ENCODE measurements at places on chromosomes 6 and 20. TPM values are rescaled to one million over a fixed set of nuclear protein-coding genes. Genes with fewer than 3 reads are reported as not detected.

DNA sequence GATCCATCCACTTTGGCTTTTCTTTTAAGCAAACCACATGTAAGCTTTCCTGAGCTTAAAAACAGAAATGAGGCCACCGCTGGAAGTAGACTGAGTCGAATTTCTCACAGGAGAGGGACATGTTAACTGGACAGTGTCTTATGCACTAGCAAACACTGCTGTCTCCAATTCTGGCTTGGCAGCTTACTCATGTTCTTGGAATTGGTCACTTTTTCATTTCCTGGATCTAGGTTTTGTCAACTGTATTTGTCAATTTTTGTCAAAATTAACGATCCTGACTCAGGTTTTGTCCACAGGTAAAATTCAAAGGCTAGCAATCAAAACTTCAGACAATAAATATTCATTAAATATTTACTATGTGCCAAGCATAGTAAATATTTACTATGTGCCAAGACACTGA, 601.5 kb downstream of the RNF144B start:
- no peak overlapping the region for H3K27ac ChIP-seq
- H3K4me1 ChIP-seq = peaks cover 43% of the 10 kb centered on the region
- no peaks in the 10 kb centered on the region for H3K36me3 ChIP-seq
- H3K4me3 ChIP-seq = no peak overlapping the region
- no peak for DNase-seq

- H3K4me1 ChIP-seq = peaks cover 37% of the 10 kb centered on the region
- H3K4me3 ChIP-seq = peak overlapping the region; percentile 96
- no peak for DNase-seq
- no peaks in the 10 kb centered on the region for H3K27me3 ChIP-seq
- H3K27ac ChIP-seq = peak overlapping the region; percentile 89
These were observed 624 bp upstream of the TJAP1 start for GRCh38 chr6:43476746-43477145.

DNA sequence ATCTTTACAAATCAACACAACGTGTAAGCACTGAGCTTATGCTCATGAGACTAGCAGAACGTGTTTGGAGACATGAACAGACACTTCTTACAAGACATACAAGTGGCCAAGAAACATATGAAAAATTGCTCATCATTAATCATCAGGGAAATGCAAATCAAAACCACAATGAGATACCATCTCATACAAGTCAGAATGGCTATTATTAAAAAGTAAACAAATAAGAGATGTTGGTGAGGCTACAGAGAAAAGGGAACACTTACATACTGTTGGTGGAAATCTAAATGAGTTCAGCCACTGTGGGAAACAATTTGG, 327.9 kb upstream of the SOX4 start:
- H3K36me3 ChIP-seq = no peaks in the 10 kb centered on the region
- H3K4me1 ChIP-seq = peaks cover 11% of the 10 kb centered on the region
- DNase-seq = no peak
- no peaks in the 10 kb centered on the region for H3K27me3 ChIP-seq
- no peak overlapping the region for H3K4me3 ChIP-seq

GRCh38 chr6:52106994-52107393, 19.6 kb upstream of the PKHD1 start:
- H3K4me1 ChIP-seq = no peaks in the 10 kb centered on the region
- no peaks in the 10 kb centered on the region for H3K36me3 ChIP-seq
- peaks cover 2% of the 10 kb centered on the region for H3K27me3 ChIP-seq
- no peak for DNase-seq
- H3K27ac ChIP-seq = no peak overlapping the region
- H3K4me3 ChIP-seq = no peak overlapping the region

GRCh38 chr6:35238843-35239289, 20.7 kb upstream of the ZNF76 start:
- no peaks in the 10 kb centered on the region for H3K27me3 ChIP-seq
- H3K4me1 ChIP-seq = peaks cover 34% of the 10 kb centered on the region

GRCh38 chr6:108948181-108948661, 100.0 kb downstream of the ARMC2 start:
- H3K27ac ChIP-seq = peak overlapping the region; percentile 47
- peaks cover 54% of the 10 kb centered on the region for H3K4me1 ChIP-seq
- DNase-seq = no peak
- H3K36me3 ChIP-seq = no peaks in the 10 kb centered on the region
- peak overlapping the region; percentile 35 for H3K4me3 ChIP-seq

DNA sequence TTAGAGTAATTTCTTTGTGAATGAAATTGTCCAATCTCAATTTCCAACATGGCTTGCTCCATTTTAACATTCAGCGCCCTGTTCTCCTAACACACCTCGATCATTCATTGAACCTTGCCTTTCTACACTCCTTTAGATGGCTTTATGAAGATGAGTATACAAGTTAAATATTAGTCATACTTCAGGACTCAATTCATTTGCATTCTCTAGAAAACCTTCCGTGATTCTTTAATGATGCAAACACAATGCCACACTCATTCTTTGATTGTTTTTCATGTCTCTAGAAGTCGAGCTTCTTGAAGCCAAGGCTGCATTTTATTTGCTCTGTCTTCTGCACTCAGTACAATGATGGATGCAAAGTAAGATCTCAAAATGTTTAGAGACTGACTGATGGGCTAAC, 641.2 kb downstream of the DOK5 start:
- H3K36me3 ChIP-seq = no peaks in the 10 kb centered on the region
- H3K27ac ChIP-seq = no peak overlapping the region
- no peaks in the 10 kb centered on the region for H3K4me1 ChIP-seq
- H3K27me3 ChIP-seq = no peaks in the 10 kb centered on the region

- H3K27ac ChIP-seq = no peak overlapping the region
- no peaks in the 10 kb centered on the region for H3K36me3 ChIP-seq
- peaks cover 7% of the 10 kb centered on the region for H3K4me1 ChIP-seq
- DNase-seq = no peak
These were observed 122.9 kb upstream of the QKI start for GRCh38 chr6:163291622-163292021.

DNA sequence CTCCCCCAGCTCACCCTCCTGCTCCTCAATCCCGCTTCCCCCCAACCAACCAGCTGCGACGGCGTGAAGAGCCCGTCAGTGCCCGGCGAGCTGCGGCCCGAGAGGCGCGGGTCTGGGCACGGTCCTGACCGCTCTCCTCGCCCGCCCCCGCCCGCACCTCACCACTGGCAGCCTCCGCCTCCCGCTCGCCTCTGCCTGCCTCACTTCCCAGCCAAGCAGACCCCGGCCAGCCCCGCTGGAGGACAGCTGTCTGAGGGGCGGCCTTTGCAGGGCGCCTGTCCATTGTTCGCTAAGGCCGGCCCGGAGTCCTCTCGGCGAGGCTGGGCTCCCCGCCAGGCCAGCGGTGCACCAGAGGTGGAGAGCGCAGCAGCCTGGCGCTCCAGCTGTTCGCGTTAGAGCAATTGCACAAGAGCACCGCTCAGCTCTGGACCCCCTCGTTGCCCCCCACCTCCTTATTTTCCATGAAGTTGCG, 1.3 kb downstream of the SOBP start:
- H3K27me3 ChIP-seq = peaks cover 45% of the 10 kb centered on the region
- no peak overlapping the region for H3K4me3 ChIP-seq
- no peak overlapping the region for H3K27ac ChIP-seq
- DNase-seq = peak; percentile 76

DNA sequence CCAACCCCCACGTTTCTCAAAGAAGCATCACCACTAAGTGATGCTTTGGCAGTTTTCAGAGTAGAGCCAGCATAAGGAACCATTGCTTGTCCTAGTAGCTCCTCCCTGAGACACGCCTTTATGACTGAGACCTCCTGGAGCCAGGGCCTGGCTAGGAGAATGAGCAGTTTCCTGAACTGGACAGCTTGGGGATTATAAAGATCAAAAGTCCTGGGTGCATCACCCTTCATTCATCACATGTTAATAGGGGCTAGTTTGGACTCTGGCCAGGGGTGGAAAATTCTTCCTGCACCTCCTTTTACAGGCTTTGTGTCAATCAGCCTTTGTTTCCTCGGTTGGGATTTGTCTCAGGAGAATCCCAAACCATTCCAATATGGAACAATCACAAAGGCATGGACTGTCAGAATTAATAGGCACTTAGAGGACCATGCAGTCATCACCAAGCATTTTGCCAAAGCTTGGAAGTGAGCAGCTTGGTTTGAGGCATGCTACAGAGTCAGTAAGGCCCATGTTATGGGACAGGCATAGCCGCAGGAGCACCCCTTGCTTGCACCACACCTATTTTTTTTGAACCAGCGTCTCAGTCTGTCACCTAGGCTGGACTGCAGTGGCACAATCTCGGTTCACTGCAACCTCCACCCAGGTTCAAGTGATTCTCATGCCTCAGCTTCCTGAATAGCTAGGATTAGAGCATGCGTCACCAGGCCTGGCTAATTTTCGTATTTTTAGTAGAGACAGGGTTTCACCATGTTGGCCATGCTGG, 64.9 kb upstream of the TGM3 start:
- no peak for DNase-seq
- H3K4me3 ChIP-seq = no peak overlapping the region
- H3K36me3 ChIP-seq = no peaks in the 10 kb centered on the region
- H3K4me1 ChIP-seq = peaks cover 18% of the 10 kb centered on the region

DNA sequence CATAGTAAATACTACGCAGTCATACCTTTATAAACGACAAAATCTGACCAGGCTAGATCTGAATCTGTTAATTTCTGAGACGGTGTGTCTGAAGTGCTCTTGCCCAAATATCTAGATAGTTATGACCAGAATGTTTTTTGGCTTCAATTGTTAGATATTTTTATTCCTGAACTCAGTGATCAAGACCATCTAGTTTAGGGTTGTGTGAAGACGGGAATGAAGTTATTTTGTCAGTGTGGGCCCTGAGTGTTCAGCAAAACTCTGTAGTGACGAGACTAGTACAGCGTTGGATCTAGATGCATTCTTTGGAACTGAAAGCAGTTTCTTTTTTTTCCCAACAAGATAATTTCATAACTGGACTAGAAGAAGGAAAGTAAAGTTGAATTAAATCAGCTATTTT, 3.1 kb downstream of the STXBP5 start:
- H3K27me3 ChIP-seq = no peaks in the 10 kb centered on the region
- peaks cover 6% of the 10 kb centered on the region for H3K36me3 ChIP-seq
- H3K4me3 ChIP-seq = peak overlapping the region; percentile 54
- peaks cover 15% of the 10 kb centered on the region for H3K4me1 ChIP-seq

GRCh38 chr20:45958593-45958992, 13.4 kb downstream of the ZNF335 start:
- peaks cover 10% of the 10 kb centered on the region for H3K36me3 ChIP-seq
- H3K4me3 ChIP-seq = no peak overlapping the region
- no peaks in the 10 kb centered on the region for H3K27me3 ChIP-seq
- H3K27ac ChIP-seq = no peak overlapping the region

DNA sequence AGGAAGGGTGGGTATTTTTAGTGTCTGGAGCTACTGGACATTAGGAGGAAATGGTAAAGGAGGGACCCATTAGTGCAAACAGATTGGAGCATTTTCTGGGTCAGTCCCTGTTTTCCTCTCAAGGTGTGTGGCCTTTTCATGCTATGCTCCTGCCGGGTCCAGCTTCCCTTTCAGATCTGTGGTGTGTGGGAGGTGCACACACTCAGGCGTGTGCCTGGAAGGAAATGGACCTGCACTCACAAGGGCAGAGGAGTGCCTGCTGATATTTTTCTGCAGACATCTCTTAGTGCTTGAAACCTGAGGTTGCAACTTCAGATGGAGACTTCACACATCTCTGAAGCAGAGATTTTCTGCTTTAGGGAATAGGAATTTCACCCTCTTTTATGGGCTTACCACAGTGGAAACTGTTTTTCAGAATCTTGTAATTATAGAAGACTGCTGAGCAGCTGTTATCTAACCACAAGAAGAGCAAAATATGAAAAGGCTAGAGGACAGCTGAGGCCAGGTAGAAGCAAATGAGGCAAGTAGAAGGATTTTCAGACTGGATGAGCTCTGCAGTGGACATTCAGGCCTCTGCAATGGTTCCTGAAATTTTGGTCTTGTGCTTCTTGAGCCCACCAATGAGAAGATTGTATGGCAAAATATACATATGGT, 764.3 kb downstream of the QKI start:
- peaks cover 8% of the 10 kb centered on the region for H3K27me3 ChIP-seq
- DNase-seq = no peak
- H3K4me3 ChIP-seq = no peak overlapping the region
- H3K27ac ChIP-seq = no peak overlapping the region
- no peaks in the 10 kb centered on the region for H3K4me1 ChIP-seq

DNA sequence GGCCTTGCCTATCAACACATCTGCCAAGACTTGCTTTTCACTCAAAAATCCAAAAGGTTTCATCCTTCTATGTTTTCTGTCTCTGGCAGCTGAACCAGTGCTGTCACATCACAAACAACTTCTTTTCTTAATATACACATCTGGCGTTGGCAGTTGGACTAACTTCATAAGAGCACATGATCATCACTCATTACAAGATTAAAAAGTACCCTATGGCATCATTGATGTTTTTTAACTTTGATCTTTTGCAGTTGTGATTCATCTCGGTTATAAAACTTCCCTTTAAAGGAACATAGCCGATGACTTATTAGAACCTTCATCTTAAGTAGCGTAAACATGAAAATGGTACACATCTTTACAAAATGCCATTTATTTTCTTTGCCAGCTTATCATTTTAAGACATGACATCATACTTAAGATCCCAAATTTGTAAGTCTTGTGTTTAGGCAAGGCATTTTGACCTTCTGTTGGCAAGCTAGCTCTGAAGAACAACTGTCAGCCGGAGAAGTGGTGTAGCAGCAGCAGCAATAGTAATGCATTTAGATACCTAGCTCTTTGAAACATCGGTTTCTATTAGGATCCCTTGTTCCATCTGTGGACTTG, 64.2 kb upstream of the SUPT3H start:
- H3K27ac ChIP-seq = no peak overlapping the region
- H3K27me3 ChIP-seq = peaks cover 3% of the 10 kb centered on the region
- peaks cover 7% of the 10 kb centered on the region for H3K36me3 ChIP-seq
- peaks cover 29% of the 10 kb centered on the region for H3K4me1 ChIP-seq
- DNase-seq = no peak

DNA sequence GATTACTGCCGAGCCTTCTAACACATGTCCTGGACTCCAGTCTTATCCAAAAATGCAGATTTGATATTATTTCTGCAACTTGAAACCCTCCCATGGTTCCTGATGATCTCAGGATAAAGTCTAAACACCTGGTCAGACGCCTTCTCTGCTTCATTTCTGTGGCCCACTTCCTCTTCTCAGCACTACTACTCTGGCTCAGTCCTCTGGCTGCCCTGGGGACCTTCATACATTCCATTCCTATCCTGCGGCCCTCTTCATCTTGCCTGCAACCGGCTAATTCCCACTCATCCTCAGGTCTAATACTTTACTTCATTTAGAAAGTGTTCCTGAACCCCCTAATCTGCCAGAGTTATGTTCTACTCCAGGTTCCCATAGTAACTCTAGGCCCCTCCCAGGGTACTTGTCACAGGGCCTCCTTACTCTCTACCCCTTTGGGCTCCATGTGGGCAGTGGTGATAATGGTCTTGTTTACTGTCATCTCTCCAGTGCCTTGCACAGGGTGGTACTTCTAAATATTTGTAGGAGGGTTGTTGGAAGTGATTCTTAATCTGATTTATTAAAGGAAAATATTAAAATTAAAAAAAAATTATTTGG, 18.9 kb downstream of the MAN1A1 start:
- no peak for DNase-seq
- no peak overlapping the region for H3K27ac ChIP-seq
- H3K4me1 ChIP-seq = peaks cover 6% of the 10 kb centered on the region
- peaks cover 5% of the 10 kb centered on the region for H3K27me3 ChIP-seq
- no peak overlapping the region for H3K4me3 ChIP-seq
- peaks cover 16% of the 10 kb centered on the region for H3K36me3 ChIP-seq

GRIK2 gene
- 4.8 TPM for total RNA-seq

STMND1 gene
- total RNA-seq = 0.43 TPM

PI16 gene
- not detected for total RNA-seq

IRF4 gene
- total RNA-seq = not detected

PKIG gene
- 24.3 TPM for total RNA-seq

NKX2-2 gene
- total RNA-seq = 15.4 TPM

PSORS1C1 gene
- total RNA-seq = not detected

MLN gene
- total RNA-seq = 0.65 TPM

SPATS1 gene
- total RNA-seq = not detected

Measured in type B pancreatic cell (in vitro differentiated cells).